ENCODE measurements at places on chromosomes 13 and 19.

DNA sequence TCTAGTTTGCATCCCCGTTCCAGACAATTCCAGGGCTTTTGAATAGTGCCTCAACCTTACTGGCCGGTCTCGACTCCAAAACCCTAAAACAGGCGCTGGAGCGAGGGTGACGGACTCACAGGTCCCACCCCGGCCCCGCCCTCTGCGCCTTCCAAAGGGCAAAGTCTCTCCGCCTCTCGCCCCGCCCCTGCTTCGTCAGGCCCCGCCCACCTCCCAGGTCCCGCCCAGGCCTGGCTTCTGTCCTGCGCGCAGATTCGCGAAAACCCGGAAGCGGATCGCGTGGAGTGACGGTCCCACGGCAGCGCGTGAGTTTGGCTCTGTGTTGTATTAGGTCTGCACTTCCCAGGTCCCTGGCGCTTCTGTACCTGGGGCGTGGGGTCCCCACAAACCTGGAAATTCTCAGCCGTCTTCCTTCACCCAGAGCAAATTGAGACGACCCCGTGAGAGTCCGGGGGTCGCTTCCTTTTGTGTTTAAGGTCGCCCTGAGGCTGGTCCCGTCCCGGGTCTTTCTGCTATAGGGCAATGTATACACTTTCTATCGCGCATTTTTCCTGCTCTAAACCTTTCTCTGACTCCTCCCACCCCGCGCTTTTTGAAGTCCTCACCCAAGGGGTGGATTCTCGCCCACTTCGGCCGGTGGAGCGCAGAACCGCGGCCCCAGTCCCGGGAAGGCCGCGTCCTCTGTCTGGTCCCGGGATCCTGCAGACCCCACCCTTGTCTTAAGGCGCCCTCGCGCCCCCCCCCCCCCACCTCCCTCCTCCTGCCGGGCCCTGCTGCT is at the start of gene ZNF813:
Gene ZNF813, plus strand, starts transcription at position 249 of the 778 bp plus-strand sequence. CDS start 16,090 bp downstream, outside the sequence.
- peak; percentile 86 for DNase-seq

DNA sequence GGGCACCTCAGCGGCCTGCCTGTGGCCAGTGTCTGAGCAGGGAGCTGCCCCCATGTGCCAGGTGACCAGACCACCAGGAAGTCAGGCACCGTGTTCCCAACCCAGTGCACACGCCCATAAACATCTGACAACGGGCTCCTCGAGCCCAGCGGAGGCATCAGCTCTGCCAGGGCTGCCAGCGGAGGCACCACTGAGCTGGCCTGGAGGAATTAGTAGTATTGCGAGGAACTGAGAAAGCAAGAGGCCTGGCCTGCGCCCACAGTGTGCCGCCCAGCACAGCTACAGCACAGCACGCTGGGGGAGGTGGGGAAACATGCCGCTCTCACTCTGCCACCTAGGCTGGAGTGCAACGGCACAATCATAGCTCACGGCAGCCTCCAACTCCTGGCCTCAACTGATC is 44.6 kb downstream of the ANKRD27 start:
- DNase-seq, result no peak

DNA sequence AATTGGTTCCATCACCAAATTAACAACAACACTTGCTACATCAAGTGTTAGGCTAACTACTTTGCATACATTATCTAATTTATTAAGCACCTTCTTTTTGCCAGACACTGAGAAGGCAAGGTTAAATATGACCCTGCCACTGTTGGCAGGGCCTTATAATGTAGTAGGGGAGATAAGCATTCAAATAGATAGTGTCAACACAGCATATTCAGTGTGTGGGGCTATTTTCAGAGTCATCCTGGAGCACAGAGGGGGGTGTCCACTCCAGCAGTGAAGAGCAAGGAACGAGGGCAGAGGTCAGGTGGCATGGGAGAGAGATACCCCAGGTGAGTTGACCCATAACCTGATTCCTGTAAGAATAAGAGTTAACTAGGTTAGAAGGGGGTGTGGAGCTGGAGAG is 121.6 kb downstream of the COG6 start:
- DNase-seq, result no peak

GRCh38 chr19:1752757-1753728 is at the start of gene ONECUT3:
ONECUT3 (plus strand) TSS chr19:1753506; CDS start chr19:1753663, 157 bp downstream.
- DNase-seq, result no peak

DNA sequence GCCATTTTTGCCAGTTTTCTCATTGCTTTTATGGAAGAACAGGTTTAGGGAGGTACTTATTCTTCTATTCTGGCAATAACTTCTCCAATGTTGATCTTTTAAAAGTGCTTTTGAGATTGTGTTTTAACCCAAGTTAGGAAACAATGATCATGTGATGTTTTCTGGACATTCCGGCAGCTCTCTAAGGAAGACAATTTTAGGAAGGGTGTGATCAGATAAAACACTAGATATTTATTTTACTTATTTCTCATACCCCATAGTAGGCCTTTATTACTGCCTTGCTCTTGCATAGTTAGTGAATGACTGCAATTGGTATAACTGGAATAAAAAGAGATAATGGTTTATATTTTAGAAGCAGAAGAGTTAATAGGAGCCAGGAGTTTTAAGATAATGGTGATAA is 68.4 kb upstream of the SPATA13 start:
- DNase-seq, result no peak

- DNase-seq, result no peak
These were observed 56.8 kb downstream of the KLF12 start for GRCh38 chr13:74077375-74077774.

DNA sequence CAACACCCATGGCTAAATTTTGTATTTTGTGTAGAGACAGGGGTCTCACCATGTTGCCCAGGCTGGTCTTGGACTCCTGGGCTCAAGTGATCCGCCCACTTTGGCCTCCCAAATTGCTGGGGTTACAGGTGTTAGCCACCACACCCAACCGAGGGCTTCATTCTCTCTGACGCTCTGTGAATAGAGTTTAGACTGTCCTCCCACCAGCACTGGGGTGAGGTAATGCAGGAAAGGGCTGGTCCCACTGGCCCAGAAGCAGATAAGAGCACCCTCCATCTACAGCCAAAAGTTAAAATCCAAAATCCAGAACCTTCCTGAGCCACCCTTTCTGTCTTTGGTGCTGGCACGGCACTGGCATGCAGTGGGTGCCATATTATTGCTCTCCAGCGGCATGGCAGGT is 31.8 kb upstream of the HOMER3 start:
- no peak for DNase-seq
